ENCODE measurements at places on chromosomes 6 and 20. TPM values are rescaled to one million over a fixed set of nuclear protein-coding genes. Genes with fewer than 3 reads are reported as not detected.

ZSCAN16 gene
- polyA plus RNA-seq = 11.5 TPM

NKX2-2 gene
- polyA plus RNA-seq = not detected

- DNase-seq = no peak
- H3K4me3 ChIP-seq = no peak overlapping the region
- H3K4me1 ChIP-seq = no peaks in the 10 kb centered on the region
These were observed 178.0 kb downstream of the CLIC5 start for GRCh38 chr6:45837541-45838200.

NR2E1 gene
- polyA plus RNA-seq = not detected

GRCh38 chr6:56802584-56802983 is 152.3 kb upstream of the BEND6 start:
- H3K27ac ChIP-seq = no peak overlapping the region
- H3K4me1 ChIP-seq = no peaks in the 10 kb centered on the region
- H3K27me3 ChIP-seq = no peaks in the 10 kb centered on the region

DNA sequence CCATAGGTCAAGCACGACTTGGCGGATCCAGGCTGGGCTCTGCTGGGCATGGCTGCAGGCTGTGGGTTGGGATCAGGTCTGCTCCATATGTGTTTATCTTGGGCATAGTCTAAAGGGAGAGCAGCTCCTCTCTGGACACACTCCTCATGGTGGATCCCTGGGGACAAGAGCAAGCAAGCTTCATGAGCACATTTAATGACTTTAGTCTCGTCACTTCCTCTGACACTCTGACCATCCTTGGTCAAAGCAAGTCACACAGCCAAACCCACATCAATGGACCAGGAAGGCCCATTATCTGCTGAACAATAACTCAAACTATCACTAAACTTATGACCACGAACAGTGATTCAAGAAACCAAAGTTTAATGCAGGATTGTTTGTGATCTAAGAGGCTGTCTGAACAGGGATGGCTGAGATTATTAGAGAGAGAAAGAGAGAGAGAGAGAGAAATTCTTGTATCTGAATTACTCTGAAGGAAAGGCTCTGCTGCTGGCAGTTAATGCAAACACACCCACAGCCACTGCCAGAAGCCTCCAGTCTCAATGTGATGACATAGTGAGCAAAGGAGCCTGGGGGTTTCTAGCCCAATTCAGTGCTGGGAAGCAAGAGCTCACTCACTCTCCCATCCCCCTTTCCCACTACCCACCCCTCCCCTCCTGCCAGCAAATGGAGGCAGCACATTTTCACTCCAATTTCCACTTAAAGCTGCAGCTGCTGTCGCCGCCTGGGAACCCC is 490.2 kb upstream of the SULF2 start:
- no peak overlapping the region for H3K27ac ChIP-seq
- no peak for DNase-seq
- H3K4me1 ChIP-seq = no peaks in the 10 kb centered on the region

GRCh38 chr6:100796049-100796823 is 84.9 kb downstream of the ASCC3 start:
- H3K4me1 ChIP-seq = no peaks in the 10 kb centered on the region
- H3K4me3 ChIP-seq = no peak overlapping the region
- H3K27me3 ChIP-seq = no peaks in the 10 kb centered on the region
- DNase-seq = no peak

GRCh38 chr6:89555806-89556205 is 82.7 kb downstream of the LYRM2 start:
- no peaks in the 10 kb centered on the region for H3K36me3 ChIP-seq
- no peaks in the 10 kb centered on the region for H3K4me1 ChIP-seq
- H3K4me3 ChIP-seq = no peak overlapping the region
- DNase-seq = no peak
- H3K27ac ChIP-seq = no peak overlapping the region

VGLL2 gene
- polyA plus RNA-seq = not detected

DNA sequence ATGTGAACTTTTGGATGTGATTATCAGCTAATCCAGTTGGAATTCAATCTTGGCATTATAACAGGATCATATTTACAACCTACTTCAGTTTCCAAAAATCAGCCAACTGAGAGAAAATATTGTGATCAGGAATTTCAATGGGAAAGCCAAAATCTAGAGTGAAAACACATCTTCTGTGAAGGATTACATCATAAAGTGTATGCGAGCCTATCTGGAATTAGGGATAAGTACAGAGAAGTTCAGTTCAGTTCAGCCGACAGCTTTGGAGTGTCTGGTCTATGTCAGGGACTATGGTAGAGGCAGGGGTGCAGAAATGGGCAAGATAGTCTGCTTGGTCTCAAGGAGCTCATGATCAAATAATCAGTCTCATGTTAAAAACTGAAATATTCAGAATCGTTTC is 12.3 kb upstream of the PRIM2 start:
- DNase-seq = no peak
- no peaks in the 10 kb centered on the region for H3K27me3 ChIP-seq
- no peak overlapping the region for H3K27ac ChIP-seq
- H3K36me3 ChIP-seq = no peaks in the 10 kb centered on the region
- no peaks in the 10 kb centered on the region for H3K4me1 ChIP-seq

SLC32A1 gene
- not detected for polyA plus RNA-seq

GRCh38 chr20:48834278-48834677 is 6.5 kb upstream of the PREX1 start:
- H3K36me3 ChIP-seq = no peaks in the 10 kb centered on the region
- no peak for DNase-seq
- no peak overlapping the region for H3K27ac ChIP-seq
- no peaks in the 10 kb centered on the region for H3K27me3 ChIP-seq
- no peak overlapping the region for H3K4me3 ChIP-seq
- no peaks in the 10 kb centered on the region for H3K4me1 ChIP-seq

DNA sequence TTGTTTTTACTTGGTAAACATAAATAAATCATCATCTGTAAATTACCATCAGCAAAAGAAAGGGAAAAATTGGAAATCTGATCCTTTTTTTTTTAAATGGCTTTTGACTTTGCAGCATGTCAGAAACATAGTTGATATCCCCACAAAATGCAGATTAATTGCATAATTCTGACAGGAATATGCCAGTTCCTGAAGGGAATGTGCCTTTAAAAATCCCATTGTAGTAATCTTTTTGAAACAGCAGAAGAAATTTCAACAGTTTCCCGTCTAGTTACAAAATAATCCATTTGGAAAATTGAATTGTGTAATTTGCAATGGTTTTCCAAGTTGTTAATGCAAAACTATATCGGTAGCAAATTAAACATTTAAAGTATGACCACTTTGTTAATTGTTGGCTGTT is 95.2 kb downstream of the DOK5 start:
- H3K27ac ChIP-seq = no peak overlapping the region
- no peaks in the 10 kb centered on the region for H3K27me3 ChIP-seq
- no peak for DNase-seq
- H3K4me3 ChIP-seq = no peak overlapping the region

GRCh38 chr20:58362206-58362516 is 26.9 kb upstream of the VAPB start:
- peaks cover 8% of the 10 kb centered on the region for H3K36me3 ChIP-seq
- H3K27ac ChIP-seq = no peak overlapping the region
- no peaks in the 10 kb centered on the region for H3K4me1 ChIP-seq
- H3K27me3 ChIP-seq = no peaks in the 10 kb centered on the region
- no peak overlapping the region for H3K4me3 ChIP-seq
- DNase-seq = no peak

DNA sequence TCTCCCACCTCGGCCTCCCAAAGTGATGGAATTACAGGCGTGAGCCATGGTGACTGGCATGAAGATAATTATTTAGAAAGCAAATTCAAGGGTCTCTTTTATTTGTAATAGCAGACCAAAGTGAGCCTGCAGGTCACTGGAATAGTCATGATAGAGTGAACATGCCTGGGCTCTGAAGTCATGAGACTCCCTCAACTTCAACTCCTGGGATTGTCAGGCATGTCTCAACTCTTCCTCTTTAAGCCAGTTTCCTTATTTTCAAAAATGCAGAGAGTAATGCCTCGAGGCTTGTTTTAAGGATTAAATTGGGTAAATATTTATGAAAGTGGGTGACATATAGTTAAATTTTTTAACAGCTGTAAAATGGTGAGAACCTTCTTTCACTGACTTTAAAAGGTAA is 22.7 kb upstream of the HECA start:
- no peak overlapping the region for H3K27ac ChIP-seq
- H3K4me1 ChIP-seq = peaks cover 68% of the 10 kb centered on the region
- no peaks in the 10 kb centered on the region for H3K27me3 ChIP-seq
- no peak for DNase-seq
- no peaks in the 10 kb centered on the region for H3K36me3 ChIP-seq

- no peaks in the 10 kb centered on the region for H3K27me3 ChIP-seq
- no peaks in the 10 kb centered on the region for H3K36me3 ChIP-seq
- H3K27ac ChIP-seq = no peak overlapping the region
- no peak overlapping the region for H3K4me3 ChIP-seq
- H3K4me1 ChIP-seq = no peaks in the 10 kb centered on the region
These were observed 164.8 kb upstream of the QKI start for GRCh38 chr6:163249651-163250101.

DNA sequence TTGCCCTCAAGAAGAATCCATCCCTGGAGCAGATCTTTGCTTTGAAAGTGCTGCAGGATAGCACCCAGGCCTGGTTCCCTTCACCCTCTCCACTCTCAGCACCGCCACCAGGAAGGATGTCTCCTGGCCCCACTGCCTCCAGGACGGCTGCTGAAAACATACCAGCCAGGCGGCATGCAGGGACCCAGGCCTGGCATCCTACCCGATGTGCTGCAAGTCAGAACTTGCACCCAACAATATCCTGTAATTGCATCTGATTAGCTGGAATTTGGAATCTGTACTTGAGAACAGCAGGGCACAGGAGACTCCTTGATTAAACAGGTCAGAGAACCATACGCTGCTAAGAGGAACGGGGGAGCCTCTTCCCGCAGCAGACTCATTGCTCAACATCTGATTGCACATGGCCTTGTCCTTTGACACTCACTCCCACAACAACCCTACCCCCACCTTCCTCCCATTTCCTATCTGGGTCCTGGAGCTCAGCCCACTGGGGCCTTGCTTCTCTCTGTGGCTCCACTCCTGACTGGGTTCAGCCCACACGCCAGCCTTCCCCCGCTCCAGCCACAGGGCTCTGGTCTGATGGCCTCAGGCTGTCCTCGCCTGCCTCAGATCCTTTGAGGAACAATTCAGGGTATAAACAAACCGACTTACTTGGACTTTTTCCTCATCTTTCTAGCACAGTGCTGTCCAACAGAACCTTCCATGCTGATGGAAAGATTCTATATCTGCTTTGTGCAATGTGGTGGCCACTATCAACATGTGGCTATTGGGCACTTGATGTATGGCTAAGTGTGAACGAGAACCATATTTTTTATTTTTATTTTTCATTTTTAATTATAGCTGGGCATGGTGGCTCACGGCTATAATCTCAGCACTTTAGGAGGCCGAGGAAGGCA is 78.0 kb downstream of the FGD2 start:
- peak overlapping the region; percentile 57 for H3K27ac ChIP-seq
- no peak for DNase-seq
- H3K4me1 ChIP-seq = no peaks in the 10 kb centered on the region
- no peaks in the 10 kb centered on the region for H3K27me3 ChIP-seq
- H3K4me3 ChIP-seq = no peak overlapping the region

SLC2A4RG gene
- polyA plus RNA-seq = 7.8 TPM

Data from CD8-positive, alpha-beta memory T cell (primary cell).